ENCODE measurements at places on chromosomes 1 and 21.

DNA sequence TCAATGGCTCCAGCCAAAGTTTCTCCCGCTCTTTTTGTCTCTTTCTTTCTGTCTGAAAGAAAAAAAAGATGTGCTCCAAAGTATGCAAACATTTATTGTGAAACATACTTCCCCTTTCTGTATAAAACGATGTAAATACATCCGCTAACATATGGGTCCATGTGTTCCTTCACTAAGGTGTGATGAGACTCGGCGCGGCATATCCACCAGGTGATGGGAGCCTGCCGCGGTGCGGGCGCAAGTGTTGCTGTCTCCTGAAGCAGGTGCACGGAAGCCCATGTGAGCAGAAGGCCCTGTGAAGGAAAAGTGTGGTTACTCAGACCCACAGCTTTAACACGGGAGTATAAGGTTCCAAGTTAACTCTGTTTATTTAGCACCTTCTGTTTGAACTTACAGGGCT is 466.6 kb upstream of the C1orf87 start:
- DNase-seq = no peak

- peak; percentile 26 for DNase-seq
Observed at GRCh38 chr1:48677306-48678287, 99.1 kb downstream of the BEND5 start.

GRCh38 chr1:6041432-6042062 is 4.1 kb upstream of the KCNAB2 start:
- no peak for DNase-seq

GRCh38 chr1:175089136-175089718 is 21.6 kb downstream of the TNN start:
- DNase-seq = no peak

DNA sequence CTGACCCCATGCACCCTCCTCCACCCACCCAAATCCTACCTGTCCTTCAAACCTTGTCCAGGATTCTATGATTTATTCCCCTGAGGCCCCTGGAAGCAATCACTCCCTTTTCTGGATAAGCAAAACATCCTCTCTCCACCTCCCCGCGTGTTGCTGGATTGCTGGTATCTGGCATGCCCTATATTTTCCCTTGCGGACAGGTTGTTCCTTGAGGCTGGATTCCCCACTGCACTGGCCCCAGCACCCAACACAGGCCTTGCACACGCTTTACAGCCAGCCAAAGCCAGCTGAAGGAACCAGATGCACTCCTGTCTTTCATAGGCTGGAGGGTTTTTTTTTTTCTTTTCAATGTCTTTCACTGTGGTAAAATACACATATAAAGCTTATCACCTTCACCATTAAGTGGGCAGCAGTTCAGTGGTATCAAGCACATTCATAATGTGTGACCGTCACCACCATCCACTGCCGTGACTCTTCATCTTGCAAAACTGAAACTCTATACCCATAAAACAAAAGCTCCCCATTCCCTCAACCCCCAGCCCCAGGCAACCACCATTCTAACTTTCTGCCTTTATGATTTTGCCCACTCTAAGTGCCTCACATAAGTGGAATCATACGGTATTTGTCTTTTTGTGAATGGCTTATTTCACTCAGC is 50.9 kb downstream of the TOR1AIP2 start:
- no peak for DNase-seq

DNA sequence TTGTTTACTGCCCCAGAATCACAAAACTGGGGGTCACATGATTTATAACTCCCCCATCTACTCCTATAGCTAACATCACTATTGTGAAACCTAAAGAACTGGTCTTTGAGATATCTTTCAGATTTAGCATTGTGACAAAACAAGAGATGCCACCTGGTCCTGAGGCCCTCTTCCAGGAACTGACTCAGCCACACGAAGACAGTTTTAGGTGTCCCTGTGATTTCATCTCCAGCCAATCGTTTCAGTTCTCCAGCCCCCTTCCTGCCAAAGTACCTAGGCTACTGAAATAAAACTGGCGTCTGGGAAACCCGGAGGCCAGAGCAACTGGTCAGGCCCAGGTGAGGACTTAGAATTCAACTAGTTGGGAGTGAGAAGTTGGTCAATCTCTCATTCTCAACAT is 36.6 kb downstream of the TBX19 start:
- DNase-seq = no peak

GRCh38 chr1:57142169-57142568 is 176.4 kb upstream of the C8B start:
- no peak for DNase-seq

DNA sequence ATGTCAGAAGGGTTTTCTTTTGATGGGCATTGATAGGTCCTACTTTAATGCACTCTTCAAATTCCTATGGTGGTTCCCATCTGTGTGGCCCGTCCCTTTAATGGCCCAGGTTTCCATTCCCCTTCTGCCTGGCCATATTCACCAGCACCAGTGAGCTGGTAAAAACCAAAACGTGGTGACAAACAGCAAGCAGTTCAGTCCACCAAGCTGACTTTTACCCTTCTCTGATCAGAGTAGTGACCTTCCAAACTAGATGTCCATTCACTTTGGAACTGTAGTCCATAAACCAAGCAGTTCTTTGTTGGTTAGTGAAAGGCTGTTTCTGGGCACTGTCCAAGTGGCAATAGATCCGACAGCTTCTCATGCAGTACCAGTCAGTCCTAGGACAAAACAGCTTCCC is 60.5 kb downstream of the SMYD2 start:
- DNase-seq = no peak

DNA sequence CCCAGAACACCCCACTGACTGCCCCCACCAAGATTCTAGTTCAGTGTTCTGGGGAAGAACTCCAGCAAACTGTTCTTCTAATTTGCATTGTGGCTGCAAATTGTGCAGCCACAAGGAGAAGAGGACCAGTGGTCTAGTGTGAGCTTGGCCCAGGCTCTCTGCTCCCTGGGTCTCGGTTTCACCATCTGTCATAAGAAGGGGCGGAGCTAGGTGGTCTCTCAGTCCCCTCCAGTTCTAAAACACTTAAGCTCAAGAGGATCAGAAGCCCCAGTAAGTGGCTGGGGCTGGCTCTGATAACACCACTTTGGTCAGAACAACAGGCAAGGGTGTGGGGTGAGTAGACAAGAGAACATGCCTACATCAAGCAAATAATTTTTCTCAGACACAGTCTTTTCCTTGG is 99.9 kb downstream of the BEND5 start:
- DNase-seq = no peak

DNA sequence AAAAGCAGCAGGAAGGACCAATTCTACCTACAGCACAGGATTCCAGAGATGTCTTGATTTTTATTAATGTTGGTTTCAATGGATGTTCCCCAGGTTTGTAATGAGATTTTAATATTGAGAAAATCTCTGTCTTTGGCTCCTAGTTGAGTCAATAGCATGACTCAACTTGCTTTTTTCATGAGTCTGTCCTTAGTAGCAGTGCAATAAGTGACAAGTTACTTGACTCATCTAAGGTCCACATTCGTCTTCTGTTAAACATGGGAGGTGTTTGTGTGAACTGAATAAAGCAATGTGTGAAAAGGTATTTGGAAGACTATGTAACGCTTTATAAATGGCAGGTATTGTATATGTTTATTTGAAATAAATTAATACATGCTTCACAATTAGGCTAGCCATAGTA is 645.0 kb upstream of the PTBP2 start:
- DNase-seq = no peak

GRCh38 chr1:68377098-68377497 is 72.7 kb downstream of the RPE65 start:
- DNase-seq = no peak

DNA sequence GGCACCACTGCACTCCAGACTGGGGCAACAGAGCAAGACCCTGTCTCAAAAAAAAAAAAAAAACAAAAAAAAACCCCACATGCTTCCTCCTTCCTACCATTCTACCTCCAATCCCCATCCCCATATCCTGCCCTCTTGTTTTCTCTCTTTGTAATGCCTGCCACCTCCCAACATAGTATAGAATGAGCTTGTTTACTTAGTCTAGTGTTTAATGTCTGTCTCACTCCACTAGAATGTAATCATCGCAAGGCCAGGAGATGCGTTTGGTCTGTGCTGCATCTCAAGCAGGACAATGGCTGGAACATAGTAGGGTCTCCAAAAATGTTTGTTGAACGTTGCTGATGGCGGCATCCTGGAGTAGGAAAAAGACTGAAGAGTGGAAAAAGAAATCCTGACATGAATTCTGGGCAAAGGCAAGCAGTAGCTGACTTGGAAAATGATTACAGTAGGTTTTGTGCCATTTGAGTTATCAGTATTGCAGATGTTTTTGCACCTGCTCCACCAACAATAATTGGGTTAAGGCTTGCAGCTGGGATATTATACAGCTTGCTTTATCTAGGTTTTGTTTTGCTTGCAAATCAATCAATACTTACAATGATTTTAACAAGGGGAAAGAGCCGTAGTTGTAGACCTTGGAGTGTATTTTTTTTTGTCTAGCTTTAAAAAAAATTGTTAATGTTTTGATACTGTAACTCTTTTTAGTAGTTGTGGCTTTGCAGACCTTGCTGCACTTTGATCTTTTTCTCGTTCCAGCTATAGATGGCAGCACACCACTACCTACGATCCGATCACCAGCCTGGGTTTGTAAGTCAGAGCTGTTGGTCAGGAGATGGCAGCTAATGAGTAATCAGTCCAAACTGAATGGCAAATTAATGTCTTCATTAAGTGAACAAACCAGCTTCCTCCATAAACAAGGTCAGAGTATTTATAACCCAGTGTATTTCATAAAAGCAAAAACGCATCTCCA is 62.4 kb downstream of the BACH1 start:
- no peak for DNase-seq

DNA sequence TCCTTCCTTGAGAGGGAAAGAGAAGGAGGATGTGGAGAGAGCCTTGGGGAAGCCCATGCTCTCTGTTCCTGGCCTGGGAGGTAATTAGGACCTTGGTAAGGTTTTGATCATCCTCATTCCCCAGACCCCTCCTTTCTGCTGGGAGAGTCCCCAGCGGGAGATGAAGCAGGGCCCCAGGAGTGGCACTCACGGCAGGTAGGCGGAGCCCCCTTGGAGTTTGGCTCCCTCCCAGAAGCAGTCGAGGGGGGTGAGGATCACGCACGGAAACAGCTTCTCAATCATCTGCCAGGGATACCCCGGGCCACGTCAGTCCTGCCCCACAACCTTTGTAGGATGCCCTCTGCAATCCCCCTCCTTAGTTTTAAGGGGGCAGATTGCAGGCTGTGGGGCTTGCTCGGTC is 11.5 kb downstream of the PTCH2 start:
- no peak for DNase-seq

DNA sequence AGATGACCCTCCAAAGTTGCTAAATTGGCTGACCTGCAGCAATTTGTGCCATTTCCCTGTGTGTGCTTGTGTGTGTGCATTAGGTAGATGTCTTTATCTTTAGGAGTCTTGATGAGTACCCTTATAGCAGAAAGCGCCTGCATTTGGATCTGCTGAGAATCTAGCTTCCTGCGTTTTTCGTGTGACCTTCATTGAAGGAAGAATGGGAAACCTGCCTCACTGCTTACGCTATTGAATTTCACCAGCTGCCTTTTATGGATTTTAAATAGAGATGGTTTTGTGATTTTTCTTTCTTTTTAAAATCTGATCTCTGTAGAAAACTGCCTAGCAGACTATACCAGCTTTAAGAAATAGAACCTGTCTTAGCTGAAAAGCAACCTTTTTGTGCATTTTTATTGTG is 124.5 kb downstream of the CACHD1 start:
- no peak for DNase-seq

- no peak for DNase-seq
Observed at GRCh38 chr1:170214117-170215032, 68.6 kb downstream of the NTMT2 start.

- no peak for DNase-seq
Observed at GRCh38 chr21:33203371-33203724, 26.4 kb upstream of the IFNAR2 start.

DNA sequence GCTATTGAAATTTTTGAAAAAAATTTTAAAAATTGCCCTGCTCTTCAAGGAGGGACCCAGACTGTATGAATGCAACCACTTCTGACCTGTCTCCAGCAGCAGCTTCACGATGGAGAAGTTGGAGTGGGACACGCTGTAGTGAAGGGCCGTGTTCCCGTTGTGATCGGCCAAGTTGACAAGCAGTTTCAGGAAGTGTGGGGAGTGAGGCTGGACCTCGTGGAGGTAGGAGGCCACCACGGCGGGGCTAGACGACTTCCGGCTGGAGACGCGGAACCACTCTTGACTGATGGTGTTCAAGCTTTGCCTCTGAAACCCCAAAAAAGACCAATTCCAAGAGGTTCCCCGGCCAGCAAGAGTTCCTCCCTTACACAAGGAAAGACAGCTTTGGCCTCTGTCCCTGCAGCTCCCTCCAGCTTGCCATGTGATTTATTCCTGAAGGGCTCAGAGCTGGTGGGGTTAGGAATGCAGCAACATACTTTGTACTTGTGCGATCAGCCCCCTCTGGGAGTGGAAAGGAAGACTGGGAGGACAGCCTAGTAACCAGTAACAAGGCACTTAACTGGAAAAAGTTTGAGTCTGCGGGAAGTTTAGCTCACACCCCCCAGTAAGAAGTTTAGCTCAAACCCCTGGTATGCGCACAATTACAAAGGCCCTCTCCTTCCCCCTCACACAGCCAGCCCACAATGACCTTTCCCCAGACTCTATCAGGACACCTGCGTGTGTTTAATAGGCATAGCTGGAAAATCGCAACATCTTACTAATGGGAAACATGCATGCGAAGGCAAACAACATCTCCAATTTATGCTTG is 56.0 kb downstream of the KANK4 start:
- DNase-seq = no peak

GRCh38 chr21:35159881-35160280 is 110.8 kb upstream of the RUNX1 start:
- no peak for DNase-seq

DNA sequence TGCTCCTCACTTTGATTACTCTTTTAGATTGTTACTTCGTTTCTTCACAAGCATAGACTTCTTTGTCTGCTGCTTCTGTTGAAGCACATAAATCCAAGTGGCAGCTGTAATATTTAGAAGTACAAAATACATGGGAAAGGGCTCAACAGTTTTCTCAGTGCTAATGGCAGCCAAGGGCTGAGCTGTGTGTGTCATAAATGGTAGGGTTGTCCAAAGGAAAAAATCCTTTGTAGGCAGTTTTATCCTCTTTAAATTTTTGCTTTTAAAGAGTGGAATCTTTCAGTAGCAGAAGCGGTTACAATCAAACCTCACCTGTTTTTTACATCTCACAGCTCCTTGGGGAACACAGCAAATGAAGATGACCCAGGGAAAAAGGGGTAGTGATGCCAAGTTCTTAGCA is 650.8 kb downstream of the PLPP3 start:
- DNase-seq = no peak
